COR-L47 (cell line): ENCODE measurements at places on chromosomes 2 and 18.

- no peak for DNase-seq
Observed at GRCh38 chr18:39627936-39628335, 2062.3 kb upstream of the CELF4 start.

DNA sequence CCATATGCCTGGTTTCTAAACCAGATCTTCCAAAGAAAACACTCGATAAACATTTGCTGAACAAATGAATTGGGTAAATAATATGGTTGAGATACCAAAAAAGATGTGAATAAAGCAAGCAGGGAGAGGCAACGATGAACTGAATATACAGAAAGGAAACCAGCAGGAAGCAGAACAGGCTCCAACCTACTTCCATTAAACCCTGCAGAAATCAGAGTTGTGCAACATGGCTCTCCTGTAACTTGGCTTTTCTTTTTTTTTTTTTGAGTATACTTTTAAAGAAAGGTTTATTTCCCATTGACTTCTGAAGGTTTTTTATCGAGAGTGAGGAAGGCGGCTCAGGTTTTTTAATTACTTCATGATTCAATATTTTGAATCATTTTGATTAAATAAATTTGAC lies 23.5 kb downstream of the ITSN2 start:
- DNase-seq: no peak

DNA sequence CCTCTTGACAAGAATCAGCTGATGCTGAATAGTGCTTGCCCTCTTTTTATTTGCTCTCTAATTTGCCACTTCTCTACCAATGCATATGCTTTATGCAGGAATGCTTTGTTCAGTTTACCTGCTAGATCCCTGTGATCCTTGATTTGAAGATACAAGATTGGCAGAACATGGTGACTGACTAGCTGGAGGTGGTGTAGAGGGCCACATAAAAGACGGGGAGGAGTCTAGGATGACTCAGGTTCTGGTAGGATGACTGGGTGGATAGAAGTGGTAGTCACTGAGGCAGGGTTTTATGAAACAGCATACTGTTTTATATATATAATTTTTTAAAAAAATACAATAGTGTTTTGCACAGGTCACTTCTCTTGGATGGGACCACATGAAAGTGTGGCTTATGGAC lies 6.3 kb upstream of the ADGRF3 start:
- DNase-seq: no peak

GRCh38 chr2:168944065-168944464 lies 43.0 kb downstream of the G6PC2 start:
- no peak for DNase-seq

DNA sequence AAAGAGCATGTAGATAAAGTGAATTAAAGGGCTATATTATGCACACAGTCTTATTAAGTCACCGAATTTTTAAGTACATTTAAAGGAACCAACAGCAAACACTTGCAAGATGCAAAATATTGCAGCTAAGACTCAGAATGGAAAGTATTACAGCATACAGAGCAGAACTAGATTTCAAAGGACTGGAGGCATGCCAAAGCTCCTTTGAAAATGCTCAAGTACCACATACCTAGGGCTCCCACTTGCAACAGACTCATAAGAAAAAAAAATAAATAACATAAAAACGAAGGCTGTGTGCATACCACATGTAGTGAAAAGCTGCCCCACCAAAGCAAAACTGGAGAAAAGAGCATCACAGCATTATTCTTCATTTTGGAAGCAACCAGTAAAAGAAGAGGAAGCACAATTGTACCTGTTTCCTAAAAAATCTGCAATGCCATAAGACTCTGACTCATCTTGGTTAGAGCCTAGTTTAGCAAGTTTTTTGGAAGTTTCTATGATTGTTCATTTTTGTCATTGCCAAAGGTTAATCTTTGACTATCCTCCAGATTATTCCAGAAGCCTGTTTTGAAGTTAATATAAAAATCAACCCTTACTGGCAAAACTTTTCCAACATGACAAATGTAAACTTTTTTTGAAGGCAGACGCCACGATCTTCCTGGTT lies 306.0 kb upstream of the COL3A1 start:
- no peak for DNase-seq

DNA sequence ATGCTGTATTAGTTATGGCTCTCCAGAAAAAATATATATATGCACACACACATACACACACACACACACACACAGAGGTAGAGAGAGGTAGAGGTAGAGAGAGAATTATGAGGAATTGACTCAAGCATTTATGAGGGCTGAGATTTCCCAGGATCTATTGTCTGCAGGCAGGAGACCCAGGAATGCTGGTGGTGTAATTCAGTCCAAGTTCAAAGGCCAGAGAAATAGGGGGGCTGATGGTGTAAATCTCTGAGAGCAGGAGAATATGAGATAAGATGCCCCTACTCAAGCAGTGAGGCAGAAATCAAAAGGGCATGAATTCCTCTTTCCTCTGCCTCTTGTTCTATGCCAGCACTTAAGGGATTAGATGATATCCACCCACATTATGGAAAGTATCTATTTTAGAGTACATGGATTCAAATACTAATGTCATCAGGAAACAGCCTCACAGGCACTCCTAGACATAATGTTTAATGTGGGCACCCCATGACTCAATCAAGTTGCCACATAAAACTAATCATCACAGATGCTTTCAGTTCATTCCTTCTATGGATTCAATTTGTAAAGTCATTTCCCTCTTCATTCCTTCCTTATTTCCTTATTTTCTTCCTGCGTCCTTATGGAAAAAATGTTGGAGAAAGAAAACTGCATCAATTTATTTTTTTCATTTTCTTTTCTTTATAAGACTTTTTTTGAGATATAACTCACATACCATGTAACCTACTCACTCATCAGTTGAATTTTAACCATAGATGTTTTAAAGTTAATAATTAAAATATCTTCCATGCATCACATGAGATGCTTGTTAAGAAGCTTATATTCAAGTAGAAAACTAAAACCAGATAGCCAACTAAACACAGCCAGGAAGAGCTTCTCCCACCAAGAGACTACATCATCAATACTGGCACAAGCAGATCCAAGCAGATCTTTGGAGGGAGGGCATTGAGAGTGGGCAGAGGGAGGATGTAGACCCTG lies 406.2 kb downstream of the MBD2 start:
- no peak for DNase-seq

- no peak for DNase-seq
Observed at GRCh38 chr2:147644491-147644890, 200.3 kb upstream of the ACVR2A start.

- DNase-seq: no peak
Observed at GRCh38 chr2:98588880-98589431, 19.4 kb downstream of the COA5 start.

- no peak for DNase-seq
Observed at GRCh38 chr2:145765874-145766273, 1246.0 kb upstream of the ZEB2 start.

DNA sequence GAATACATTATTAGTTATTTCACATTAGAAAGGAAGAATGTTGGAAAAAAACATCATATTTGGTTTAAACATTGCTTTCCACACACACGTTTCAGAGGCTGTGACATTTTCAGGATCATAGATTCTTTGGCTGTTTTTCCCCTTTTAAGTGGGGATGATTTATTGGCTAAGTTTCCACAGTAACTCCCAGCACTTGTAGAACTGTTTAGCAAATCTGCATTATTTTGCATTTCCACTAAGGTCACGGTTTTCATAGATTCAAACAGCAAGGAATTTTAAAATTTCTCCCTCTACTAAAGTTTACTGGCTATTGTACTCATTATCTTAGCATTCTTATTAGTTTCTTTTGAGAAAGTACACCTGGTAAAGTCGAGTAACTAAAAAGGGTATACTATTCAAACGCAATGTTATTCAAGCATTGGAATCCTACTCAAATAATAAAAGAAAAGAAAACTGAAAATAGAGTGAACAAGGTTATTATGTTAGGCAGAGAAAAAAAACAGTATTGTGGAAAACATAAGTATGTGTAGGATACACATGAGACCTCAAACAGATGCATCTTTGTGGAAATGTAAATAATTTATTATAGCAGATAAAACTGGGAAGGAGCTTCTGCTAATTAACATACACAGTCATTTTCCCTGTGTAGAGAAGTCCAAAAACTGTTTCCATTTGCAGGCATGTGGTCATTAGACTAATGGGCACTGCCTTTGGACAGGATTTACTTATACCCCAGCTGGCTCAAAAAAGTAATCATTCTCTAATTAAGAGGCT lies 633.8 kb downstream of the NRXN1 start:
- DNase-seq: no peak

DNA sequence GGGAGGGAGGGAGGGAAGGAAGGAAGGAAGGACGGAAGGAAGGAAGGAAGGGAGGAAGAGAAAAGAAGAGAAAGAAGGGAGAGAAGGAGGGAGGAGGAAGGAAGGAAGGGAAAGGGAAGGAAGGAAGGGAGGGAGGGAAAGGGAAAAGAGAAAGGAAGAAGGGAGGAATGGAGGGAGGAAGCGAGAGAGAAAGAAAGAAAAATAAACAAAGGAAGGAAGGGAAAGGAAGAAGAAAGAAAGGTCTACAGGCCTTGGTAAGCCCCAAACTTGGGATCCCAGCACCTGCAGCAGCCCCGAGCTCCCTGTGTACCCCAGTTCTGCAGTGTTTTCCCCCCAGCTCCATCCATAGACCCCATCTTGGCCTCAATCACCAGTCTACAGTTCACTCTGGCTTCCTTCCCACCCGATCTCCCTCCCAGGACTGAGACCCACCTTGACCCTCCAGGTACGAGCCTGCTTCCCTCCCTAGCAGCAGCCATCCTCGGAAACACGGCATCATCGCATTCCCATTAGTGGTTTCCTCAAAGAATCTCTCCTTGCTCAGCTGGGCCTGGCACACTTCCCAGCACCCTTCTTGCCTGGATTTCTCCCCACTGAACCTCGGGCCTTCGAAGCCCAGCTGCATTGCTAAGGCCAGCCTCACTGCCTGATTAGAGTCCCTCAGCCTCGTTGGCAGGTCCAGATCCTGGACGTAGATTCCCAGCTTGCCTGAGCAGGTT lies 46.1 kb upstream of the SH3BP4 start:
- DNase-seq: no peak
